Osteocyte (in vitro differentiated cells): ENCODE measurements at places on chromosomes 11 and 22. TPM values are rescaled to one million over a fixed set of nuclear protein-coding genes. Genes with fewer than 3 reads are reported as not detected.
A peak's percentile ranks its signal among the peaks of the same experiment; 100 is the strongest.

Gene IRAG1
- total RNA-seq, result 22.2 and 24.0 TPM in 2 replicates

GRCh38 chr22:35582861-35583670, 34.1 kb downstream of the MB start:
- DNase-seq, result no peak

- peak; percentile 34 for DNase-seq
These were observed 323.3 kb downstream of the TENM4 start for GRCh38 chr11:79117488-79117887.

Gene CCDC34
- total RNA-seq, result 2.8 and 4.8 TPM in 2 replicates

Gene NRXN2
- 2.6 and 2.7 TPM in 2 replicates for total RNA-seq

DNA sequence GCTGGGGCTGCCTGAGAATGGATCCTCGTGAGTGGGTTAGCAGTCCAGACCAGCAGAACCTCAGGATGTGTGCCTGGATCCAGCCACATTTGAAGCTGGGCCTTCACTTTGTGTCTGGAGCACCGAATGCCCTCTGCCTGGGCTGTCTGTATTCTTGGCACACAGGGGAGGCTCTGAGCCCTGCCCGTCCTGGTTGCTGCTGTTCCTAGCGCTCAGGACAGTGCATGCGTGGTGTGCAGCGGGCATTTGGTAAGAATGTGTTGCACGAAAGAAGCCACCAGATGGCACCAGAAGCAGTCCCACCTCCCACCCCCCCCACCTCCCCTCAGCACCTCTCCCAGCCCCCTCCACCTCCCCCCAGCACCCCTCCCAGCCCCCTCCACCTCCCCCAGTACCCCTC, 4.1 kb upstream of the MAPK11 start:
- DNase-seq, result no peak

- DNase-seq, result no peak
These were observed 63.4 kb upstream of the CARD18 start for GRCh38 chr11:105202844-105203548.

GRCh38 chr11:131581046-131581445, 210.6 kb downstream of the NTM start:
- DNase-seq, result no peak

DNA sequence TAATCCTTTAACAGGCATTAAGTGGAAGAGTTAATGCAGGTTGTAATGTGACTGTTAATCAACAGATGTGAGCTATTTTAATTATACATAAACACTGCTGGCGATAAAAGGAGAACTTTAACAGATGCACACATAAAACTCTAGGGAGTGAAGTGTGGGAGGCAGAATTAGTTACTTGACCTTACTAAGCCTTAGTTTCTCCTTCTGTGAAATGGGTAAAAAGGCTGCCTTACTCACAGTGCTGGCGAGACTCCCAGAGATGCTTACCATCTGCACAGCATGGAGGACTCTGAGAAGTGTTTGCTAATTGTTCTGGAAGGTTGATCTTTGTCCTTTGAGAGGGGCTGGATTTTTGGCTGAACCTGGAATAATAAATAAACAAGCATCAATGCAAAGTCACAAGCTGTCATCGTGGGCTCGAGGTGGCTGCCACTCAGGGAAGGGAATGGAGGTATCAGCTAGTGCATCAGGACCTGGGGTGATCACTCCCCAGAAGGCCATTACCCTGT, 58.6 kb upstream of the MPEG1 start:
- no peak for DNase-seq

Gene PLEKHB1
- 0.78 TPM in 1 of 2 replicates, not detected in the other for total RNA-seq

DNA sequence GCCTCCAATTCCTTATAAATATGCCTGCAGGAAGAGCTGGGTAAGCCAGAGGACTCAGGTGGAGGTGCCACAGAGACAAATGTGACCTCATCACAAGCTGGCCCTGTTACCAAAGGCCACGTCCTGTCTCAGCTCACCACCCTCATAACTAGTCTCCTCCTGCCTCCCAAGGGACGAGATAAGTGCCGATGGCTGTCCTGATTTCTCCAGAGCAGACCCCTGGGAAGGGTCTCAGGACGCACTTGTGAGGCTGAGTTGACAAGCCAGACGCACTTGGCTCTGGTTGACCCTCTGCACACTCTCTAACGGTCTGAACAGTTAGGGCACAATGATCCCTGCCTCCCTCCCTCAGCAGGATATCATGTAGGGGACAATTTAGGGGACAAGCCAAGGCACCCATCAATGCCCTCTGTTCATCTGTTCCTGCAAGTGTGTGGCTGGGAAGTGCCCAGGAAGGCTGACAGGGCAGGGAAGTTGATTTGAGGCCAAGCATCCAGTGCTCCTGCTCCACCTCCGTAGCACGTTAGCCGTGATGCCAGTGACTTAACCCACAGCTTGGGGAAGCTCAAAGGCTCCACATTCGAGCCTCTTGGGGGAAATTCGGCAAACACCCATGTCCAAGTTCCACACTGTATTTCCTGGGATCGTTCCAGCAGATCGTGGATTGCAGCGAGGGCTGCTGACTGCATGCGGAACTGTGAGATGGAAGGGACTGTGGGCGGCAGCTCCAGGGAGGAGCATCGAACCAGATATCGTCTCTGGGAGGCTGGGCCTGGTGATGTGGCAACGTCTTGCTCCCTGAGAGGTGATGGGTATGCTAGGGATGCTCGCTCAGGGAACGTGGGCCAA, 2.8 kb downstream of the SMIM38 start:
- no peak for DNase-seq

Gene NECTIN1
- 7.2 and 9.5 TPM in 2 replicates for total RNA-seq

Gene OR8D1
- not detected in 2 replicates for total RNA-seq

Gene BRSK2
- total RNA-seq, result 1.7 and 1.9 TPM in 2 replicates

Gene HIRA
- 33.2 and 33.8 TPM in 2 replicates for total RNA-seq

Gene OSM
- total RNA-seq, result not detected in 2 replicates

DNA sequence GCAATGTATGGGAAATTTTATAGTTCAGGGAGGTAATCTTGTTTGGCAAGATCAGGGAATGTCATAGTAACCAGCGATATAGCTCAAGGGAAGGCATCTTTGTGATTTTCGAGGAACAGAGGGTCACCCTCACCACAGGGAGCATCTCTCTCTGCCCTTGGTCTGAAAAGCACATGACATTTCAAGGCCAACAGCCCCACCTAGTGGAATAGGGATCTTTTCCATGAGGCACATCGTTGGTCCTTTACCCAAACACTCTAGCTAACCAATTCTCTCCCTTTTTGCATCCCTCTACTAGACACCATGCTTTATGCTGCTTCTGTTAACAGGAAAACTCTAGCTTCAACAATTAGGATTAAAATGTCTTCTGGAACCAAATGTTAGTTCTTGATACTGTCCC, 179.0 kb downstream of the GRM5 start:
- no peak for DNase-seq

DNA sequence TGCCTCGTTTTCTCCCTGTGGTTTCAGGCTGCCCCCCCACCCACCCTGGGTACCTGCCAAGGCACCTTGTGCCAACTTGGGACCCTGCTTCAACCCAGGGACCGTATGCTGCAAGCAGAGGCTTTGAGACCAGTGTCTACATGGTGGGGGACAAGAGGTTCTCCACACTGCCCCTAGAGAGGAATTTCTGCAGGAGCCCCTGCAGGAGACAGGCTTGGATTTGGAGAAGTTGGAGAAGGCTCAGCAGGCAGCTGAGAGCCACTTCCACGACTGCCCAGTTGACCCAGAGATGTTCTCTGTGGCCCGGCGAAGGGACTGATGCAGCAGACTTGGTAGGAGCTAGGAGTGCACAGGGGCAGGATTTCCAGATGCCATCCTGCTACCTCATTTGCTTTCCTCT, 20.1 kb upstream of the NNMT start:
- peak; percentile 57 for DNase-seq

GRCh38 chr22:46763051-46763705, 728 bp downstream of the TBC1D22A start:
- DNase-seq, result no peak

DNA sequence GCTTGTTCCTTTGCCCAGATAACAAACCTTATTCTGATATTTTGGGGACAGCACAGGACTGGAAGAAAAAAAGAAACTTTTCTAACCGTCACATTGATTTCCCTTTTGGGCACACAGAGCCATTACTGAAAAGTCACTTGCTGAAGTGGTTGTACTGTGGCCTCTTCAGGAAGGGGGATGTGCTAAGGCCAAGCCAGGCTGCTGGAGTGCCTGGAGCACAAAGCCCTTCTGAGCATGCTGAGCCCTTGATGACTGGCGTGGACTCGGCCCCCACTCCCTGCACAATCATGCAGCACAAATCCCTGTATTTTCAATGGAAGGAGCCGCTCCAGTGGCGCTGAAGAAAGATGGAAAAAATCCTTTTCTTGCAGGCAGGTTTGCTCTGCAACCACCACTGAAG, 164.2 kb downstream of the NTM start:
- DNase-seq, result no peak

DNA sequence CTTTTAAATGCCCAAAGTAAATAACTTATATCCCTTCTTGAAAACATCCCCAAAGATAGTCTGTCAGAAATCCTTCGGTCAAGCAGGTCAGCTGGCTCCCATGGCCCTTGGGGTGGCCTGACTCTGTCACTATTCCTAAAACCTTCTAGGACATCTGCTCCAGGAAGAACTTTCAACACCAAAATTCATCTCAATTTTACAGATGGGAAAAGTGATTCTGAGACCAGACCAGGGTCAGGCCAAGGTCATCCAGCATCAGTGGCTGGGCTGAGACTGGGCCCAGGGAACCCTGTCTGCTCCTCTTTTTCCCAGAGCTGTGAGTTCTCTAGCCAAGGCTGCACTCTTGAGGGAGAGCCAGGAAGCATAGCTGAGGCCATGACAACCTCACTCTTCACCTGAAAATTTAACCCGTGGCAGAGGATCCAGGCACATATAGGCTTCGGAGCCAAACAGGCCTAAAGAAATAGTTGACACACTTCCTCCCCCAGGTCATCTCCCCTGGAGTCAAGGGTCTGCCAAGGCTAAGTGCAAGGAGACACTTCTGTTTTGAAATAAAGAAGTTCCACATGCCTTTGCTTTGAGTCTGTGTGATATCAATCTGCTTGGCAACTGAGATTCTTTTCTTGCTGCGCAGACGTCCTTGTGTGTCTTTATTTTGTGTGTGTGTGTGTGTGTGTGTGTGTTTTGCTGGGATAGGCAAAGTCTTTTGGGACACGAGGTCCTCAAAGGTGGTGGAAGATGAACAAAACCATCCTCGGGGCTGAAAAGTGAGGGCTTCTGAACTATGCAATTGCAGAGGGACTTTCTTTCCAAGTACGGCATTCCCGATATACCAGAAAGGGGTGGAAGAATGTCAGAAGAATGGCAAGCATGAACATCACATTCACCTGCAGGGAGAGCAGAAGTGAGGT, 16.8 kb upstream of the PRG2 start:
- no peak for DNase-seq

DNA sequence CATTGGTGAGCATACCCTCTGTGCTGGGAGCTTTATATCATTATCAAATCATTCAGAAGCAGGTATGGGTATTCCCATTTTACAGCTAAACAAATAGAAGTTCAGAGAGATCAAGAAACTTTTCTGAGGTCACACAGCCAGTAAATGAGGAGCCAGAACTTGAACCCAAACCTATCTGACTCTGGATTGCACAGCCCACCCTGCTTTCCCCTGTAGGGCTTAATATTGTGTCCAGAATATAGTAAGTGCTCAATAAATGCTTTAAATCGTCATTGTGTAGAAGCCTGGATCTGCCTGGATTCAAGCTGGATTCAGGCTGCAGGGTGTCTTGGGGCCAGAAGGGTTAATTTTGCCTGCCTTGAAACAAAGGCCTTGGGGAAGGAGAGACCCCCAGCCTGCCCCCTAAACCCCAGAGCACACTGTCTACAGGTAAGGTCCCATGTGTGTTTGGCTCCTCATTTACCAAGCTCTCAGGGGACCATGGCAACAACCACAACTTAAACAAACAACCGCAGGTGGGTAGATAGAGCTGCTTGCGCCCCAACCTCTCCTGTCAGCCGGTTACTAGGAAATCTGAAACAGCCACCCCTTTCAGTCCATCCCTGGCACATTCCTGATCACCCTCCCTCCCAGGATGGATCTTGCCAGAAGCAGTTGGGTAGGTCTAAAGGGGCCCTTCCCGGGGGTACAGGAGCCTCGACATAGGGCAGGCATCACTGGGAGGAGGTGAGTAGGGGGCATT, 3.0 kb upstream of the SEC14L3 start:
- DNase-seq, result no peak

- no peak for DNase-seq
These were observed 42.2 kb downstream of the FLI1 start for GRCh38 chr11:128735935-128736605.

- DNase-seq, result no peak
These were observed 504 bp downstream of the CFL1 start for GRCh38 chr11:65857500-65857852.

- DNase-seq, result no peak
These were observed 1237.9 kb downstream of the FAM181B start for GRCh38 chr11:81495699-81496292.

GRCh38 chr11:10076458-10077141, 217.4 kb downstream of the SBF2 start:
- DNase-seq, result no peak

Gene RHOG
- total RNA-seq, result 44.6 and 46.8 TPM in 2 replicates

GRCh38 chr22:17575681-17576080, 12.4 kb downstream of the SLC25A18 start:
- DNase-seq, result no peak

- DNase-seq, result no peak
These were observed 105.6 kb downstream of the RRAS2 start for GRCh38 chr11:14253421-14253820.

- DNase-seq, result no peak
These were observed 972.0 kb downstream of the NTM start for GRCh38 chr11:132342408-132342807.

Gene IL18
- total RNA-seq, result 0.59 and 0.68 TPM in 2 replicates

DNA sequence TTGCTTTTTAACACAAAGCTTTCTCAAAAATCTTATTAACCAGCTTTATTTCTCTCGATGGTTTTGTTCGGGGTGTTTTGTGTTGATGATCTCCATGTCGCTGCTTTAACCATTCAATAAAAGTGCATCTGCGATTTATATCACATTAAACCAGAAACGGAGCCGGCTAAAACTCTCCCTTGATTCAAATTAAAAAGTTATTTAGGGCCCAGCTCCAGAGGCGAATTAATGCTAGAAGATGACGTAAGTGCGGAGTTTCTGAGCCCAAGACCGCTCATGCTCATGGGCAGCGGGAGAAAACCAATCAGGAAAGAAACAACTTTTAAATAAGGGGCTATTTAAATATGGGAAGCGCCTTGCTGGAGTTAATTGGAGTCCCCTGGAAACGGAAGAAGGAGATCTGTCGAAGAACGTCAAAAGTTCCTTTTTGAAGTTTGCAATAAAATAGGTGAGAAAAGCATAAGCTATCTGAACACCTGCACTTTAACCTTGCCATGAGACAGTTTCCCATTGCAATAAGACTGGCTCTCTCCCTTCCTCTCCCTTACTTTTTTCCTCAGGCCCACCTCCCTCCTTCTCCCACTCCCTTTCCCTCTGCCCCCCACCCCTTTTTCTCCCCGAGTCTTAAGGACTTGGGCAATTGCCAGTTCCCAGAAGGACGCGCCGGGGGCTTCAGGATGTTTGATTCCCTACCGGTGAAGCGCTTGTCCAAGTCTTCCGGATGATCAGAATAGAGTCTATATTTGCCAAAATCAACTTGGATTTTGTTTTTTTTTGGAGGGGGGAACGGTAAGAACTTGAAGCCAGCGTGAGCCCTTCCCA, 1.9 kb upstream of the DBX1 start:
- DNase-seq, result no peak
